Hematopoietic multipotent progenitor cell treated with erythropoietin and hydrocortisone succinate and interleukin-3 and kit ligand, for 6 days (in vitro differentiated cells): ENCODE measurements at places on chromosomes 5 and 9.
A peak's percentile ranks its signal among the peaks of the same experiment; 100 is the strongest.

GRCh38 chr5:133814152-133814551 lies 154.3 kb downstream of the C5orf15 start:
- DNase-seq = no peak

- DNase-seq = peak; percentile 79
Observed at GRCh38 chr5:95808686-95809413, 13.7 kb downstream of the GLRX start.

- DNase-seq = peak; percentile 4
Observed at GRCh38 chr5:92401-93220, 643 bp downstream of the PLEKHG4B start.

DNA sequence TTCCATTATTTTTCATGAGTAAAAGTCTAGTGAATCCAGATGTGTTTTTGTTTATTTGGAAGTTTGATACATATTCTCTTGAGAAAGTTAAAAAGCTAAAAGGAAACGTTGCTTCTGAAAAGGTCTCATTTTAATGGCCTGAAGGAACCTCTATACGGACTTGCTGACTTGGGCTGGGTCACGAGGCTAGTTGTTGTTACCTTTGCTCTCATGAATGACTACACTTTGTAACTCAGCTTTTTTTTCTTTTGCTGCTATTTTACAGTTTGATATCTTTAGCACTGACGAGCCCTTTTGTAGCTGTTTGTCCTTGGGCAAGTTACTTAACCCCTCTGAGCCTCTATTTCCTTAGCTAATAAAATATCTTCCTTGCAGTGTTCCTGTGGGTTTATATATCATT lies 211.5 kb downstream of the PCSK5 start:
- no peak for DNase-seq

DNA sequence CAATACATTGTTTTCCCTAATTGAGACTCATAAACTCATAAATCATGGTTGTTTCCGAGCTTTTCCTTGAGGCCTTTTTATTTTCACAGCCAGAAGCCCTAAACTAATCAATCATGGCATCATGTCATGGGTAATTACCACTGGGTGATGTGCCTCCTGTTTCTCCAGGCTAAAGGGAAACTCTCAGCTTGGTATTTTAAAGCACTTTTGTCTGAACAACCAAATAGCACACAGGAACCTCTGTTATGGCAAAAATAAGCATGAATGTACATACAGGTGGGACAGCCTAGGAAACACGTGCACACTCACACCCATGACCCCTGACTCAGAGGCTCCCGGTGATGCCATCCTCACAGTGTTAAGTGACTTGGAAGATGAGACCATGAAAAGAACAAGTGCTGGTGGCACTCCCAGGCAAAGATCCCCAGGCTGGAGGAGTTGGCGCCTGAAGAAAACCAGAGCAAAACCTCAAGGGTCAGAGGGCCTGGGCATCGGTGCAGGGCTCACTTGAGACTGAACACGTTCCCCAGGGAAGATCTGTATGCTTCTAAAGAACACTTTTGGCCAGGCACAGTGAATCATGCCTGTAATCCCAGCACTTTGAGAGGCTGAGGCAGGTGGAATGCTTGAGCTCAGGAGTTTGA lies 154.3 kb downstream of the ROR2 start:
- no peak for DNase-seq

DNA sequence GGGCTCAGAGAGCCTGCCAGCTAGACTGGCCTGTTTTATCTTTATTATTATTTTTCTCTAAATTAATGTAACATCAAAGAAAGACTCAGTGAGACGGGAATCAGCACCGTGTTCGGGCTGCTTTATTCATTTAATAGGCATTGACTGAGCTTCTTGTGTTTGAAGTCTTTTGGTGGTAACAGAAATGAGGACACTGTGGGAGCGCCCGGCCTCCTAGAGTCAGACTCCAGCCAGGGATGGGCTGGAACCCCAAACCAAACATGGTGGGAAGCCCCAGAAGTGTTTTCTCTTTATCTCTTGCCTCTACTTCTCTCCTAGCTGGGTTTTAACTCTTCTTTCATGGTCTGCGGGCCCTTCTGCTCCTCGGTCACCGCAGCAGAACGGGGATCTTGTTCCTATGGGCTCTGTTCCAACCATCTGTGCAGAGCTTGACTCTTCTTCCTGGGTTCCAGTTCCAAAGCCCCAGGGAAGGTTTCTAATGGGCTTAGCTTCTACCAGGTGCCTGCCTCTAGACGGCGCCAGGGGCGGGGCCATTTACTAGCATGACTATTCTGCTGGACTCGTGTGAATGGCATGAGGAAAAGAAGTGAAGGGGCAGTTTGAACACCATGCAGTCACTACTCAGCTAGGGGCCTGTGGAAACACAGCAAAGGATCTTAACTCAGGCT lies 123.8 kb downstream of the FGF18 start:
- DNase-seq = no peak

DNA sequence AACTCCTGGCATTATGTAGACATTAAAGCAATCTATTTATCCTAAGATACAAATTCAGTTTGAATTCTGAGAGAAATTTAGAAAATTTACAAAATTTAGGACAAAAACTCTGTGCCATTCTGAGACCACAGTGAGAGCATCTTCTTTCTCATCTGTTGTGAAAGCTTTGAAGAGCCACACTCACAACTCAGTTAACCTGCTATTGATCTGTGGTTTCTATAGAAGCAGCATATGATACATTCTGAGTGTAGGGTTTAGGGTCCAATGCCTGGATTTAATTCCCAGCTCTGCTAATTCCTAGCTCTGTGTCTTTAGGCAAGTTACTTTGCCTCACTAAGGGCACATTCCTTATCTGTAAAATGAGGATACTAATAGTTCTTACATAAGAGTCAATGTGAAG lies 21.6 kb downstream of the CAST start:
- DNase-seq = no peak

- no peak for DNase-seq
Observed at GRCh38 chr5:176843673-176844072, 33.3 kb downstream of the UNC5A start.

GRCh38 chr9:14400658-14400995 lies 86.7 kb upstream of the NFIB start:
- no peak for DNase-seq

DNA sequence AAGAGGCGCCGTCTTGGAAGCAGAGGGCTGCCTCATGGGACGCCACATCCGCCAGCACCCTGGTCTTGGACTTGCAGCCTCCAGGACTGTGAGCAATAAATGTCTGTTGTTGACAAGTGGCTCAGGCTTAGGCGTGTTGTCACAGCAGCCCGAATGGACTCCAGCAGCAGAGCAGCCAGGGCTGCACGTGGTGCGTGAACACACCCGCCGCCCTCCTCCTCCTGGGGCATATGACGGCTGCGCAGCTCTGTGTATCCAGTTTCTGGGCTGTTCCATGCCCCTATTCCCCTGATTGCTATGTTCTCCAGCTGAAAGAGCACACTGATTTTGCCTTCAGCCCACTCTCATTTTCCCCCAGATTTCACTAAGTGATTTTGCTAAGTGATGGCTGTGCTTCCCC lies 36.0 kb upstream of the CLPTM1L start:
- no peak for DNase-seq

GRCh38 chr9:29044959-29045358 lies 1471.7 kb upstream of the C9orf72 start:
- DNase-seq = no peak

GRCh38 chr9:126301985-126302603 lies 24.5 kb upstream of the MVB12B start:
- peak; percentile 81 for DNase-seq

- no peak for DNase-seq
Observed at GRCh38 chr5:136015966-136016650, 12.7 kb upstream of the TGFBI start.

DNA sequence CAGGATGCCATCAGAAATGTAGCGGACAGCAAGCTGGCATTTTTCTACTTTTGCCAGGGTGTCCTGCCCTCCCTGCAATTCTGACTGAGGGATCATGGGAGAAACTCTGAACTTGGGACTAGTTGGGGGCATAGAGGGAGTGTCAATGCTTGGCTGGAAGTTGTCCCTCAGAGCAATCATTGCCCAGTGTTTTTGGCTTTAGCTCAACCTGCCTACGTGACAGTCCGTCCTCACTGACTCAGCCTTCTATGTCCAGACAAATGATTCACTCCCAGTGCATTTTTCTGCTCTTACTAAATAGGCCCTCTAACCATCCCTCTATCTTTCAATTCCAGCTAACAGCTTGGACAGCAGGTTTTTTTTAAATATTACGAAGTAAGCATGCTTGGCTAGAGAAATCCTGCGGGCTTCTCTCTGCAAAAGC lies 627.4 kb downstream of the TLR4 start:
- no peak for DNase-seq

DNA sequence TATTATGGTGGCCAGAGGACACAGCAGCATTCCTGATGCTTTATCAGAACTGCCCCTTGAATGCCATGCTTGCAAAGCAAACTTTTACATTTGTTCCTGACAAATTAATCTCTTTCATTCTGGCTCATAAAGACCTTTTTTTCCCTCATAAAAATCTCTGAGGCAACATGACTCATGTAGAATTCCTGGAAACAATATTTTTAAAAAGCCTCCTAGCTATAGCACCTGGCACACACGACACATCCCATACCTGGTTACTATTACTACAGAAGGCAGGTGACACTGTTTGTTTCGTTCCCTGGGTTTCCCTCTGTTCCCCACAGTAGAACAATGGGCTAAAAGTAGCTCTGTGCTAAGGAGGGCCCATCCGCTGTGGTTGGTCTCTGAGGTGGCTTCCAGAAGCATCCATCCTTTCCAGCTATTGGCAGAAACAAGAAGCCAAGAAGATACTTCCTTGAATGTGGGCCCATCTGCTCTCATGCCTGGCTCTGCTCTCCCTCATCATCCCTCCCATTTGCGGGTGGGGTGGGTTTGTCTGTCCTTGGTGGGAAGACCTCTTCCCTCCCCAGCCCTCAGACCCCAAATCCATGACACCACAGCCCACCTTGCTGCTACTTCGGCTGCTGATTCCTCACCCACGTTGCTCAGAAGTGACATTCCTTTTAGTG lies 59.1 kb downstream of the GALNT12 start:
- DNase-seq = no peak
